Stimulated activated CD8-positive, alpha-beta memory T cell treated with anti-CD3 and anti-CD28 coated beads, Interleukin-7, amount 100 ng/mL, for 1 hour (primary cell): ENCODE measurements at places on chromosomes 6 and 20.

GRCh38 chr6:166642646-166643045, 15.6 kb upstream of the RPS6KA2 start:
- DNase-seq: no peak

- no peak for DNase-seq
Observed at GRCh38 chr6:1931817-1932216, 313.6 kb downstream of the GMDS start.

GRCh38 chr20:37523012-37523391, 2.0 kb downstream of the NNAT start:
- DNase-seq: no peak

GRCh38 chr20:7744411-7744810, 195.8 kb downstream of the HAO1 start:
- DNase-seq: no peak

DNA sequence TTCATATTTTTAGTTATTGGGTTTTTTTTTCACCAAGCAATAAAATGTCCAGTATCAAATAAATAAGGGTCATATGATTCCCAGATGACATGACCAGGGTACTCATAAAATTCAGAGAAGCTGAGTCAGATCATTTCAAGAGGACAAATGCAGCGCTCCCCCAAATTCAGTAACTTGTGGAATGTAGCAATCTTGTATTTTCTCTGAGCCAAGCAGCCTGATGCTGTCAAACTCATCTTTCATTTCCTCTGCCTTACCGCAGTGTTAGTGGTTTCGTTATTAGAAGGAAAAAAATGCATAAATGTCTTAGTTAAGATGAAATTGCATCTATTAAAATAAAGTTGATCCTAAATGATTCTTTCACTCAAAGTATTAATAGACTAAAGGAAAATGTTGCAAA, 57.8 kb upstream of the EDN1 start:
- DNase-seq: no peak

- DNase-seq: no peak
Observed at GRCh38 chr6:90534337-90535025, 52.4 kb downstream of the MAP3K7 start.

GRCh38 chr6:159968295-159969203, at the start of gene IGF2R:
IGF2R (plus strand) TSS chr6:159969082; CDS start chr6:159969247, 165 bp downstream.
- DNase-seq: peak; percentile 81

GRCh38 chr20:51636123-51636522, 93.6 kb upstream of the NFATC2 start:
- DNase-seq: no peak

GRCh38 chr6:138044458-138044857, 62.8 kb downstream of the PERP start:
- no peak for DNase-seq

DNA sequence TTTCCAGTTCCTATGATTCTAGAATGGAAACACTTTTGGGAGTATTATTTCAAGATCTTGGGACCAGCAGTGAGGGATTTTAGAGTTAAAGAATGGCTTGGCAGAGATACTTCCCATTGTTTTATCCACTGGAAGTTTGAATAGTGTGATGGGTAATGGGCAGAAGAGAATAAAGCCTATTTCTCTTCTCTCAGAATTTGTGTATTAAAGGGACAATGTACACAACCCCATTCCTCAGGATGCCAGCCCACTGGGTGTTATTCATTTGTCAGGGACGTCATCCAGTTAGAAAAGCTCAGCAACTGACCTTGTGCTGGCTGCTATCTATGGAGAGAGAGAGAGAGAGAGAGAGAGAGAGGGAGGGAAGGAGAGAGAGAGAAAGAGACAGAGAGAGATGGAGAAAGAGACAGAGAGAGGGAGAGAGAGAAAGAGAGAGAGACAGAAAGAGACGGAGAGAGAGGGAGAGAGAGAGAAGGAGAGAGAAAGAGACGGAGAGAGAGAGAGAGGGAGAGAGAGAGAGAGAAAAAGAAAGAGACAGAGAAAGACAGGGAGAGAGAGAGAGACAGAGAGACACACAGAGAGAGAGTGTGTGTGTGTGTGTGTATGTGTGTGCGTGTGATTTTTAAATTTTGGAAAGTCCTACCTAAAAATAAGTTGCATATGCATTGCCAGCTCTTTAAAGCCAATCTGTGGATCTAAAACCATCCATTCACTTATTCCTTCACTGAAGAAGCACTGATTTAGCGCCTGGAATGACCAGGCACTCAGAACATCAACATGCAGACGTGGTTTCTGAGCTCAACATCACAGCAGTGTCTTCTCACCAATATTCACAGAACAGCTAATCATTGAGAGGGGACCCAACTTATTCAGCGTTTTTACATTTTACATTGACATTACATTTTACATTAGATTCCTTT, 388.8 kb downstream of the THBS2 start:
- no peak for DNase-seq

- DNase-seq: no peak
Observed at GRCh38 chr6:161522276-161522675, 248.4 kb upstream of the AGPAT4 start.

DNA sequence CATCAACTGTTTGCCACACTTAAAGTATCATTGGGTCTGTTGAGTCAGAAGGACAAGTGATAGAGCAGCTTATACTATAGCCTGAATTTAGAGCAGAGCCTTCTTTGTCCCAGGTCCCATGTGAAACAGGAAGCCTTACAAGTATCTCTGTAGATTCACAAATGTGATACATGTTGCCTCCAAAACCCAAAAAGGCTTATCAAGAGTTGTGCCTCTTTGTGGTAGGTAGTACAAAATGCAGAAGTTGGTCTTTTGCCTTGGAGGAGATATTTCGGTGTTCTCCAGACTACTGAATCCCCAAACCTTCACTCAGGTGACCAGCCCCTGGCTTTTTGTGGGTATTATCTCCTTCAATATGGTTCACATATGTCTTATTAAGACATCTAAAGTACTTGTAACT, 172.8 kb upstream of the PROKR2 start:
- DNase-seq: no peak

DNA sequence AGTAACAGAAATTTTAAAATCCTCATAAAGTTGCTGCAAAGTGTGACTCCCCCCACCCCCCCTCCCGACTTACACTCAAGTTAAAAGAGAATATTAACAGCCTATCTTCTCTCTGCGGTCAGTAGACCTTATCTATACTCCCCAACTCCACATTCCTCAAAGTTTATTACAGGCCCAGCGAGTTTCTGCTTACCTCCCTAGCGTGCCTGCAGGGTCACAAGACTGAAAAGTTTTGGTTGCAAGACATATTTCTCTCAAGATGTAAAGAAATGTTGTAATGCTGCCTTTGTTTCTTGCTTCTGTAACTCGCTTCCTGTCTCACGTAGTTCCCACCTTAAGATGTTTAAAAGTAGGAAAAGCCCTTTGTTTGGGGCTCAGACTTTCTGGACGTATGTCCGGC, 699.6 kb downstream of the PHF3 start:
- DNase-seq: no peak

DNA sequence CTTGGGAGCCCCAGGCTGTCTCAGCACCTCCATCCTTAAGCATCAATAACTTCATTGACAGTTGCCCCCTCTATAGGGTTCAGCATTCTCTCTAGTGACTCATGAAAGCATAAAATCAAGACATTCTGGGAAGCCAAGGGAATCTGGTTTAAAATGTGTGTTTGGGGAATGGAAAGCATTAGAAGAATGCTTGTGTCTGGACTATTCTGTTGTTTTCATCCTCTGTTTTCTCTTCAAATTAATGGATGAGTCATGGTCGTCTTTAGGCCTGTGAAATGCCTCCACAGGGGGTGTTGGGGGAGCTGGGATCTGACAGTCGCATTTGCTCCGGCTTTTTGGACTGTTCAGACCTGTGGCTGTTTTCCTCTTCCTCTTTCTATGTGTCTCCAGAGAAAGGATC, 279.7 kb downstream of the CDC5L start:
- no peak for DNase-seq

- no peak for DNase-seq
Observed at GRCh38 chr6:113122060-113122459, 735.1 kb upstream of the MARCKS start.

- DNase-seq: peak; percentile 75
Observed at GRCh38 chr20:24948939-24949679, at the start of gene CST7. CST7 (plus strand) TSS chr20:24949269; CDS start chr20:24949506, 237 bp downstream.

DNA sequence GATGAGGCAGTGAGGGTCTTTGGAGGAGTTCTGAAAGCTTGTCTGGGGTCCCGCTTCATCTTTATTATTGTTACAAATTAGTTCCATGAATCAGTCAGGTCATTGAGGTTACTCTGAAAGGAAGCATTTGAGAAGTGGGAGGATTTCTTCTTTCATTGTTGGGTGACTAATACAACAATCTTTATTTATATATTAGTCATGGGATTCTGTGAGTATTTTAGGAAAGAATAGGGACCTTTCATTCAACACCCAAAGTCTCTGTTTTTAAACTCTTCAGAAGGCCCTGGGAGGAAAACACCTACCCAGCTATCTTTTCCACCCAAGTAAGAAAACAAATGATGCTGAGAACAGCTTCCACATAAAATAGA, 98.3 kb downstream of the SOD2 start:
- DNase-seq: no peak

DNA sequence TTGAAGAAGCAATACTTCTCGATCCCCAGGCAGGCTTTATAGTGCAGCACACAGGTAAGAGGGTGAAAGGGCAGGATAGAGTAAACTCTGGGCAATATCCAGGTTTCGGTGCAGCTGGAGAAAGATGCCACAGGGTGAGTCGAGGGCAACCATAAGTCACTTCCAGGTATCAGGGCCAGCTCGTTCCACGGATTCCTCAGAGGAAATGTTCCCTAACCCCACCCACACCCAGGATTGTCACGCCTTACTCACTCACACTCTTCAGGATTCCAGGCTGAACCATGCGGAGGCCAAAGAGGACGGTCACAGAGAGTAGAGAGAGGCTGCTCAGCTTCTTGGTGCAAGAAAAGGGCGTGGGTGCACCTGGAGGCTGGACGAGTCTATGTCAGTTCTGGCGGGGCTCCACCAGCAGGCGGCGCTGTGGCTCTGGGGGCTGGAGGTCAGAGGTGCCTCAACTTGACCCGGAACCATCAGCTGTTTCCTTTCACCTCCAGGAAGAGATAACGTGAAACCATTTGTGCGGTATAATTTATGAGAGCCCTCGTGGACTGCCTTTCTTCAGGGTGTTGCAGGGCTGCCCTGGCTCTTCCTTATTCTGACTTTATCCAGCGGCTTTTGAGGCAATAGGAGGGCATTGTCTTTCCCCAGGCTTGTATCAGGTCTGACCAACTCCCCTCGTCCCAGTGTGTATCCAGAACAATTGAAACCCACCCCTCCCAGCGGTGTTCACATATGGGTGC, 14.5 kb upstream of the WFDC12 start:
- no peak for DNase-seq

- DNase-seq: no peak
Observed at GRCh38 chr20:44967207-44967807, 995 bp downstream of the STK4 start.

DNA sequence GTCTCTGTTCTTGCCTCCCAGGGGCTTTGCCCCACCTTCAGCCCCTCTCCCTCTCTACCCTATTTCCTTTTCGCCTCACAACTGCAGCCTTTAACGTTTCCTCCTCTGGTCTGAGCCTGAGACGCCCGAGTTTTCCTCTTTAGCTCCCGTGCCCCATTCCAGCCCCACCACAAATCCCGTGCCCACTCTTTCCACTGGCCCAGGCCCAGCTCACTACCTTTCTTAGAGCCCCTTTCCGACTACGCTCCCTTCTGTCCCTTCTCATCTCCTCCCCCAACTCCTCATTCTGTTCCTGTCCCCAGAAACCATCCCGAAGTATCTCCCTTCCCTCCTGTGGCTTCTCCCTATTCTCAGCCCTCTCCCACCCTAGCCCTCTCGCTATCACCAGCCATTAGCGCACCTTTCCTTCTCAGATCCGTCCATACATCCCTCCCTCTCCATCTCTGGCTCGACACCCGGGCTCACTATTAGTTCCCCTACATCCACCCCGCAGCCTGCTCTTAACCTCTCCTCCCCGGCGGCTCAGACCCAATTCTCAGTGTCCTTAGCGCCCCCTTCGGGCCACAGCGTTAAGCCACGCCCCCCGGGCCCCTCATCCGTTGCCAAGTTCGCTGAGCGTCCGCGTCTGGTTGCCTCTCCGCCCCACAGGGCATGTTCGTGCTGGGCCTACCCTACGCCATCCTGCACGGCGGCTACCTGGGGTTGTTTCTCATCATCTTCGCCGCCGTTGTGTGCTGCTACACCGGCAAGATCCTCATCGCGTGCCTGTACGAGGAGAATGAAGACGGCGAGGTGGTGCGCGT, 2.7 kb downstream of the SLC32A1 start:
- peak; percentile 25 for DNase-seq

- DNase-seq: no peak
Observed at GRCh38 chr6:25389471-25389870, 110.3 kb downstream of the CARMIL1 start.

DNA sequence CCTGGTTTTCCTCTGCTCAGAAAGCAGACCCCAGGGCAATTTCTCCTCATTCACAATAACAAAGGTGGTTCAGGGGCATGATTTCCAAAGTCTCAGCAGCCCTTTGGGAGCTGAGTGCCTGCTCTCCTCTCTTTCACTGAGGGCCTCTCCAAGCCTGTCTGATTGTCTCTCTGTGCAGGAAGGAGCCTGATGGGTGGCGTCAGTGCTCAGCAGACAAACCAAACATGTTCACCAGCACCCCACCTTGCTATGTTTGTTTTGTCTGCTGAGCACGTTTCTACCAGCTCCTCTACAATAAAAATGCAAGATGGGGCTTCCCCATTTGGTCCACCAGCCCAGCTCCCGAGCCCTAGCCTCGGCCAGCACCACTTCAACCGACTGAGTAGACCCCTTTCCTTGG, 25.4 kb upstream of the TCP11 start:
- no peak for DNase-seq

DNA sequence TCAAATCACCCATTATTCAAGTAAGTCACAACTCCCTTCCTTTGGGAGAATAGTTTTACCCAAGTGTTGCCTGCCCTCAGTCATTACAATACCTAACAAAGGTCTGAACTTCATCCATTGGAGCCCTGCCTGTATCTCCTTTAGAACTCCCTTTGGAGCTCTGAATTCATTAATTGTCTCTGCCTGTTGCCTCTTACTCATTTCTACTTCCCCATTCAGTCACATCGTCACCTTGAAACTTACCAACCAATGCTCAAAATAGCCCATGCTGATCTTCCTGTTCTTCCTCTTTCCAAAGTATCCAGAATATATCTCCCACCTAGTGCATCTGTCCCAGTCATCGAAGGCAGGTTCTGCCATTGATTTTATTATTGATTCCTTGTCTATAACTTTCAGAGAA, 120.7 kb upstream of the ADGRF1 start:
- no peak for DNase-seq

GRCh38 chr20:3565851-3566250, 95.0 kb downstream of the ATRN start:
- no peak for DNase-seq

DNA sequence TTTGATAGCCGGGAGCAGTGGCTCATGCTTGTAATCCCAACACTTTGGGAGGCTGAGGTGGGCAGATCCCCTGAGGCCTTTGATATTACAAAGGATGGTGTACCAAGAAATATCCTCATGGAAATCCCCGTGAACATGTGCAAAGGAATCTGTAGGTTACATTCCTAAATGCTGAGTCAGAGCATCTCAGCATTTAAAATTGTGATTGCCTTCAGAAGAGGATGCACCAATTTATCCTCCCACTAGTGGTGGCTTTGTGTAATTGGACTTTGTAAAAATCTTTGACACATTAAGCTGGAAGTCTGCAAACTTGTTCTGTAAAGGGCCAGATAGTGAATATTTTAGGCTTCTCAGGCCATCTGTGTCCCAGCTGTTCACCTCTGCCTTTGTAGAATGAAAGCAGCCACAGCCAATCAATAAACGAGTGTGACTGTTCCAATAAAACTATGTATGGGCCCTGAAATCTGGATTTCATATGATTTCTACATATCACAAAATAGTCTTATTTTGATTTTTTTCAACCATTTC, 11.8 kb downstream of the TMEM14B start:
- DNase-seq: no peak
